ENCODE measurements at places on chromosomes 2 and 18.

- DNase-seq: no peak
These were observed 5.8 kb downstream of the SLC14A2 start for GRCh38 chr18:45621061-45621511.

DNA sequence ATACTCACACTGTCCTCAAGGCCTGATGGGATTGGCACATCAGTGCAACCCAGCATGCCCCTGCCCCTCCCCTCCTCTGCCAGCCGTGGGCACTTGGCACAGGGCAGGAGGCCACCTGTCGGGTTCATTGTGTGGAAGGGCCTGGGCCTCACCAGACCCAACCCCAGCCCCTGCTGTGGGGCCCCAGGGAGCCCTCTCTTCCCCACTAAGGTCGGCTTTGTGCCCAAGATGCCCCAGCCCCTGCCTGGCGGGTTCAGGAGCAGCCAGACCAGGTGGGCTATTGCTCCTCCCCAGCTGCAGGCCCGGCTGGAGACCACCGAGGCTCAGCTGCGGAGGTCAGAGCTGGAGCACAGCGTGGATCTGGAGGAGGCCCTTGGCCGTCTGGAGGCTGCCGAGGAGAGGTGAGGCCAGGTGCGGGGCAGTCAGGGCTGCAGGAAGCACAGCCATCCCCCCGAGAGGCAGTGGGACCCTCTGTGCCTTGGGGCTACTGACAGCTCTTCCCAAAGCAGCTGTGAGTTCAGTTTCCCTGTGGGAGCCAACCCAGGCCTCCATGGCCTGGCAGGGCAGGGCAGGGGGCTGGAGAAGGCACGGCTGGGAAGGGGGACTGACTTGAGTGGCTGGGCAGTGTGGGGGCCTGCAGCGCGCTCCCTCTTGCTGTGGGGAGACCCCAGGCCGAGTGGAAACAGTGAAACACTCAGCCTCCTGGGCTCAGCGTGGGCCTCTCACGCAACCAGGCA is 16.3 kb downstream of the CROCC2 start:
- DNase-seq: no peak

DNA sequence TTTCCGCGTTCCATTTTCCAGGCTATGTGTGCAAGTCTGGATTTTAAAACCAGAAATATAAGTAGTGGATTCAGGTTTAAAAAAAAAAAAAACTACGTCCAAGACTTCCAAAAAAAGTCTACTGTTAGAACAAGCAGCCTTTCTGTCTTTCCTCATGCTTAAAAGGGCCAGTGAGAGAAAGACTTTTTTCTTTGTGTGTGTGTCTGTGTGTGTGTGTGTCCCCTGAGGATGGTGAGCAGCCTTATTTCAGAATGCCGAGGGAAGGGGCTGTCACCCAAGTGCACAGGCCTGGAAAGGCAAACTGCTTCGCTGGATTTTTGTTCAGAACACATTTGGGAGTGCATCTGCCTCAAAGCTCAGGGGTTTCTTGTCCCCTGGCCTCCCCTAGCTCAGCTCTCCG is 98.8 kb downstream of the ZBTB7C start:
- DNase-seq: no peak

GRCh38 chr18:9914584-9915290 is 921 bp downstream of the VAPA start:
- no peak for DNase-seq

GRCh38 chr2:136323935-136324334 is 206.0 kb upstream of the CXCR4 start:
- no peak for DNase-seq

DNA sequence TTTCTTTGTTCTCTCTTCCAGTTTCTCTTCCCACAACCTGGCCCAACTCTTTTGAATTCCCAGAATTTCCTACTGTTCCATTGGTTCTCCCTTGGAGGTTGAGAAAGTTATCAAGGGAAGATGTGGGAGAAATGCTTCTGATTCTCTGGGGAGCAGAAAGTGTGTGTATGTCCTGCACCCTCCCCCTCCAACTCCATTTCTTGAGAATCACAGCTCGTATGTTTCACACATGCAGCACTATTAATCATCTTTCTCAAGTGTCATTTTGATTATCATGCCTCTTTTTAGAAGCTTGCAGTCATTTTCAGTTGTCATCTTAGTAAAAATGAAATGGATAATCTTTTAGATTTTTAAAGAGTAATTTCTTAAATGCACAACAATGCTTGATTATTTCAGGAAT is 296.8 kb upstream of the SLC39A10 start:
- no peak for DNase-seq

DNA sequence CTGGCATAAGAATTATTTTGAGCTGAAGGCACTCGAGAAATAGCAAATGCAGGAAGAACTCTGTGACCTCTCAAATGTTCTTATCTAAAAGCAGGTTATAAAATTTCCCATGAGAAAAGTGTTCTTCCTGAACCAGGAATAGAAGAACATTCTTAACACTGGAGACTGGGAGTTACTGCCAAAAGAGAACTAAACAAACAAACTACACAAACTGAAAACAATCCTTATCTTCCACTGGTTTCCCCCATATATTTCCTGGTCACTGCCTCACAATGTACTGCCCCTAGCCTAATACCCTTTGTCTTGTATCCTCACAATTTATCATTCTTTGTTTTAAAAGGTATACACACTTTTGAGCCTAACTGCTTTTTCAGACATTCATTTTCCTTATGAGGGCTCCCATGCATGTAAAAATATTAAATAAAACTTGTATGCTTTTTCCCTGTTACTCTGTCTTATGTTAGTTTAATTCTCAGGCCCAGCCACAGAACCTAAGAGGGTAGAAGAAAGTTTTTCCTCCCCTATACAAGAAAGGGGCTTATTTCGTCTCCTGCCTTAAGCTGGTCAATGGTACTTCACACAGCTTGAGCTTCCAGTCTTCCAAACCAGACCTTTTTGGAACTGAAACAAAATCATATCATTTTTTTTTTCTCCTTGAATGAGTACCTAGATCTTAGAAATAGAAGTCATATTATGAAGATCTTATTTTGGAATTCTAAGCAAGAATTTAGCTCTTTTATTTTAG is 110.6 kb downstream of the MSTN start:
- DNase-seq: no peak

DNA sequence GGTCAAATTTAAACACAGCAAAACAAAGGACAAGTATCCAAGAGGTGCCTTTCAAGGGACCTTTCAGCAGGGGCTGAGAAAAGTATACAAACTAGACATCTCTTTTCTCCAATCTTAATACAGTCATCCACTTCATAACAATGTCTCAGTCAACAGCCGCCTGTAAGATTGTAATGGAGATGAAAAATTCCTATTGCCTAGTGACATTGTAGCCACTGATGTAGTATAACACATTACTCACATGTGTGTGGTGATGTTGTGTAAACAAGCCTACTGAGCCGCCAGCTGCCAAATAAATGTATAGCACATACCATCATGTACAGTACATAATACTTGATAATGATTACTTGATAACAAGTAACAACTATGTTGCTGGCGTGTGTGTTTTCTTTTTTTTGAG is 31.0 kb downstream of the VIT start:
- DNase-seq: no peak

- DNase-seq: no peak
These were observed 53.3 kb downstream of the ZNF236 start for GRCh38 chr18:76875390-76876325.

DNA sequence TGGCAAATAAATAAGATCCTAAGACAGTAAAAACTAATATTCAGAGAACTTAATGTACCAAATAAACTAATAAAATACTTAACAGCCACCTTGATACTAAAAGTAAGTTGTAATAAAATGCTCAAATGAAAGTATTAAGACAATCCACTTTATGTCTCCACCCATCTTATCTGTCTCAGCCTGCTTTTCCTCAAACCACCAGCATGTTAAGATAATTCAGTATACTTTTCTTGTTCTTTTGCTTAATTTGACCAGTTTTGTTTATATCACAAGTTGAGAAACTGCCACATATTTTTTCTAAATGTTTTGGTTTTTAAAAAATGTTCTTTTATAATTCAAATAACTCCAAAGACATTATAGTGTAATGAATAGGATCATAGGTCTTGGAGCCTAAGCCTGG is 142.0 kb downstream of the MBD5 start:
- no peak for DNase-seq

DNA sequence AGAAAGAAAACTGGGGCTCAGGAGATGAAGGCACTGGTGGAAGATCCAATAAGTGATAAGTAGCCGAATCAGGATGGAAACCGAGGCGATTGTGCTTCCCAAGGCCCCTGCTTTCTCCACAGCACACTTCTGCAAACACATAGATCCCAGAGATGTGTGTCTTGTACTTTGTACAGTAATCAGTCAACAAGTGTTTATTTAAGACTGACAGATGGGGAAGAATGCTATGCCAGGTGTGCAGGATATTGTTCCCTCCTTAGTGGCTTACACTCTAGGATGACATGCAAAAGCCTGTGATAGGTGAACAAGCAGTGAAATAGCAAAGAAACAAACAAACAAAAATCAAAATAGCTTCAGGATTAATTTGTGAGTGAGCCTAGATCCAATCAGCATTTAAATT is 116.6 kb downstream of the ACTR3 start:
- DNase-seq: no peak

DNA sequence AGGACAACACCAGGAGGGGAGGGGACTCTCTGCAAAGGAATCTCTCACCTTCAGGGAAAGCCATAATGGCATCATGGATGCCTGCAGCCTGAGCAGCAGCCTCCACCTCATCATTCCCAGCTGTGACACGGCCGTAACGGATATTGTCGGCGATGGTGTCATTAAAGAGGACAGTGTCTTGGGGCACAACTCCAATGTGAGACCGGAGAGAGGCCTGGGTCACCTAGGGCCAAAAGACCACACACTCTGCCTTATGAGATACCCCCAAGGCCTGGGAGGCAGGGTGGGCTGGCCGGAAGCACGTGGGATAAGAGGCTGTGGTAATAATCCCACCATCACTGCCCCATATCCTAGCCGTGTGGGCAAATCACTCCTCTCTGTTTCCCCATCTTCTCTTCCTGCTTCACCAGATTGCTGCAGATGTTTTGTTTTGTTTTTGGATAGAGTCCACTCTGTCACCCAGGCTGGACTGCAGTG is 4.3 kb downstream of the ZFAND2B start:
- DNase-seq: no peak

GRCh38 chr2:134843968-134844367 is 5.6 kb downstream of the ACMSD start:
- DNase-seq: no peak

- no peak for DNase-seq
These were observed 52.9 kb downstream of the SATB2 start for GRCh38 chr2:199404841-199405240.

GRCh38 chr2:188620916-188621315 is 329.2 kb downstream of the GULP1 start:
- no peak for DNase-seq

DNA sequence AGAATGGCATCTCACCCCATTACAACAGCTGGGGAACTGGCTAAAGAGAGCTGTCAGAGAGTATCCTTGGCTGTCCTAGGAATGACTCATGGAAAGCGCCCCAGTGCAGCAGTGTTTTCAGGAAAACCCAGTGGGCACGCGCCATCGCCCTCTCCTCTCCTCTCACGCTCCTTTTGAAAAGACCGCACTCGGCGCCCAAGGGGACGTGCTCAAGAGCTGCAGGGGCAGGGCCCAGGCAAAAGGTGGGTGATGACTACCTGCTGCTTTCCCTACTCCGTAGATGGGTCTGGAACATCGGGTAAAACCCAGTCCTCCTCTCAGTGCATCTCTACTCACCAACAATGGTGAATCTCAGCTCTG is 68.1 kb downstream of the EMILIN2 start:
- no peak for DNase-seq

GRCh38 chr18:2444201-2444875 is 127.0 kb downstream of the METTL4 start:
- DNase-seq: peak; percentile 22

GRCh38 chr18:28831476-28831875 is 654.5 kb upstream of the CDH2 start:
- DNase-seq: no peak

GRCh38 chr2:173388795-173389194 is 34.1 kb downstream of the CDCA7 start:
- DNase-seq: no peak

DNA sequence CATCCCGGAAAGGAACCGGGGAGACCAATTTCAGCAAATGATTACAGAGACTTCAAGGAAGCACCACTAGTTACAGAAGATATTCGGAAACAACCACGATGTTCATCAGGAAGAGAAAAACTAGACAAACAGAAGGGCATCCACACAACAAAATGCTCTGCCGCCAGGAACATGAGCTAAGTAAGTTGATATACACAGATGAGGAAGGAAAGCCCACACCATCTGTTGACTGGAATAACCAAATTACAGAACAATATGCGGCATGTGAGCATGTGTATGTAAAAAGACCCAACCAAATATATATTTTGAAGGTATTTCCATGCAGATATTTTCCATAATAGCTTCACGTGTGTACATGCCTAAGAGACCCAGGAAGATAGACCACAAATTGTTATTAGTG is 47.0 kb downstream of the ACKR3 start:
- DNase-seq: no peak

GRCh38 chr18:3151399-3152264 is 68.1 kb downstream of the MYOM1 start:
- DNase-seq: no peak

DNA sequence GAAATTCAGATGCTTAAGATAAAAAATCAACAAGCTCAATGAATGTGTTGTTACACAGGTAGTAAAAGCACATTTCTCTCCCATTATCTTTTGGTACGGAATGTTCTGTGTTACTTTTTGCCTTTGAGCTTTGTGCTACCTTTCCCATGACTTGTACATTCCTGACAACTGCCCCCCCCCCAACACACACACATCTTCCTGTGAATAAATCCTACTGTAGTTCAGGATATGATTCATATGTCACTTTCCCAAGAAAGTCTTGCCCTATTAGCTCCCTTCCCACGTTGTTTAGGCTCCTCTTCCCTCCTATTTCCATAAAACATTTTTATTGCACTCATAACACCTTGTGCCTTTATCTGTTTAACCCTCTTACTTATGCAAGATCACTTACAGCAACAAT is 442.6 kb upstream of the LRATD1 start:
- DNase-seq: no peak

DNA sequence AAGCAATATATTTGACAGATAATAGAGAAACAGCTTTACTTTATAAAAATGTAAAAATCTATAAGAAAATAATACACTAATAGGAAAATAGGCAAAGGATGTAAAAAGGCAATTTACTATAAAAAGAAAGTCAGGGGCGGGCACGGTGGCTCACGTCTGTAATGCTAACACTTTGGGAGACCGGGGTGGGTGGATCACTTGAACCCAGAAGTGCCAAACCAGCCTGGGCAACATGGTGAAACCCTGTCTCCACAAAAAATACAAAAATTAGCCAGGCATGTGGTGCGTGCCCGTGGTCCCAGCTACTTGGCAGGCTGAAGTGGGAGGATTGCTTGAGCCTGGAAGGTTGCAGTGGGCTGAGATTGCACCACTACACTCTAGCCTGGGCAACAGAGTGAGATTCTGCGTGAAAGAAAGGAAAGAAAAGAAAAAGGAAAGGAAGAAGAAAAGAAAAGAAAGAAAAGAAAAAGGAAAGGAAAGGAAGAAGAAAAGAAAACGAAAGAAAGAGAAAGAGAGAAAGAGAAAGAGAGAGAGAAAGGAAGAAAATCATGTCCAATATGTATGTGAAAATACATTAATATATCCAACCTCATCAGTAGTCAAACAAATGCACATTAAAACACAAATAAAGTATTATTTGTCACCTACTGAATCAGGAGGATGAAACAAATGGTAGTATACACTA is 65.1 kb downstream of the ADD2 start:
- DNase-seq: no peak

All from SIG-M5 (cell line).